Stimulated activated CD4-positive, alpha-beta T cell treated with anti-CD3 and anti-CD28 coated beads, Interleukin-15, amount 100 ng/mL, for 1 hour (primary cell): ENCODE measurements at places on chromosomes 4 and X.

- DNase-seq, result no peak
Observed at GRCh38 chrX:120367402-120368109, 5.7 kb downstream of the ATP1B4 start.

- no peak for DNase-seq
Observed at GRCh38 chr4:53591372-53591892, at the start of gene LNX1. Gene LNX1, minus strand, starts transcription at chr4:53591486. Its CDS starts 17,484 bp downstream, at chr4:53574002.

- no peak for DNase-seq
Observed at GRCh38 chrX:66698273-66699204, 59.7 kb upstream of the EDA2R start.

DNA sequence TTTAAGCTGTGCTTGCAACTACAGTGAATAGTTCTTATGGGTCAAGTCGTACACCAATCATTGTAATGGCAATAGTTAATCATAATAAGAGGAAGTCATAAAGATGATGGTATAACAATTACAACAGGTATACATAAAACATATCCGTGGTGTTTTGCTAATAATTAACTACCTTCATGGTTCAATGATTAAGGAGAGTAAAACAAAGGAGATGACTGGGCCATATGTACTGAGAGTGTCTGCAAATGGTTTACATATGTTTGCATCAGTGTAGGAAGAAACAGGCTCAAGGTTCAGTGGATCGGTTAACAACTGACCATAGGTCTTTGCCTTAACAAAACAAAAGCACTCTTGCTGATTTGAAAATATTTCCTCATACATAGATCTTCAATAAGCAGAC lies 253.0 kb downstream of the COX7B2 start:
- no peak for DNase-seq

DNA sequence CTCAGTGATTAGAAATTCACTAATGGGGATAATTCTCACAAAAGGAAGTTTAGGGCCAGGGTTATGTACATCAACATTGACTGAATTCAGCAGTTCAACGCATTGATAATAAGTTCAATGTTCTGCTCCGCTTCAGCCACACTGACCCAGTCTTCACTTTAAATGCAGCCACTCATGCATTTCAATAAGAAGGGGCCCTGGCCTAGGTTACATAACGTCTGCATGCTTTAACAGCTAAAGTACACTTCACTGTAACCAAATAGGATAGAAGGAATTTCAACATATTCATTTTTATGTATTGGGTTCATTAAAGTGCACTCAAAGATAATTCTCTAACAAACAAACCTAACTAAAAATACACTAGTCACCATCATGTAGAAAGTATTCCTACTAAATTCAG lies 12.8 kb upstream of the TSPAN7 start:
- no peak for DNase-seq

GRCh38 chrX:81280148-81280547 lies 78.2 kb downstream of the SH3BGRL start:
- no peak for DNase-seq

DNA sequence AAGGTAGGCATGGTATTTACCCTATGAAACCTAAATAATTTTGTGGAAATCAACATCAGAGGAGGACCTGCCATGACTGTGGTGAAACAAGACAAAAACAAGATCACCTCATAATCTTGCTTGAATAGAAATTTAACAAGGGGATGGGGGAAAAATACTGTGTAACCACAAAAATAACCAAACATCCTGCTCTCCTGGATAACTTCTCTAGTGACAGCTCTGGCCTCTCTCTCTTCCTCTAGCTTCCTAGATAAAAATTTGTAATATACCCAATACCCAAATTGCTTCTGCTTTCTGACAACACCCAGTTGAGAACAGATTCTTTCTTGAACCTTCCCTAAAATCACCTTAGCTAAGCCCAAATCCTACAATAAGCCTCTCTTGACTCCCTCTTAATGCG lies 11.9 kb upstream of the TIGD2 start:
- no peak for DNase-seq

- DNase-seq, result no peak
Observed at GRCh38 chr4:112853662-112854256, 195.7 kb upstream of the ANK2 start.

GRCh38 chrX:94914235-94914634 lies 1240.2 kb downstream of the FAM133A start:
- DNase-seq, result no peak

DNA sequence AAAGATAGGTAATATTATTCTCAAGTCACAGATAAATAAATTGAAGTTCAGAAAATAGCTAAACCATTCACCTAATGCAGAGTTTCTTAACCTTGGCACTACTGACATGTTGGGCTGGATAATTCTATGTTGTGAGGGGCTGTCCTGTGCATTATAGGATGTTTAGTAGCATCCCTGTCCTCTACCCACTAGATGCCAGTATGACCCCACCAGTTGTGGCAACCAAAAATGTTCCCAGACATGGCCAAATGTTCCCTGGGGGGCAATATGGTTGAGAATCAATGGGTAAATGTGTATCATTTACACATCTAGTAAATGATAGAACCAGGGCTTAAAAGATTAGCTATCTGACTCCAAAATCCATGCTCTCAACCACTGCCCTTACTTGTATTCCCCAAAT lies 140.9 kb downstream of the COL4A6 start:
- DNase-seq, result no peak

GRCh38 chrX:149045645-149046210 lies 459.4 kb downstream of the IDS start:
- DNase-seq, result no peak

GRCh38 chrX:11626351-11626750 lies 39.4 kb downstream of the ARHGAP6 start:
- no peak for DNase-seq

DNA sequence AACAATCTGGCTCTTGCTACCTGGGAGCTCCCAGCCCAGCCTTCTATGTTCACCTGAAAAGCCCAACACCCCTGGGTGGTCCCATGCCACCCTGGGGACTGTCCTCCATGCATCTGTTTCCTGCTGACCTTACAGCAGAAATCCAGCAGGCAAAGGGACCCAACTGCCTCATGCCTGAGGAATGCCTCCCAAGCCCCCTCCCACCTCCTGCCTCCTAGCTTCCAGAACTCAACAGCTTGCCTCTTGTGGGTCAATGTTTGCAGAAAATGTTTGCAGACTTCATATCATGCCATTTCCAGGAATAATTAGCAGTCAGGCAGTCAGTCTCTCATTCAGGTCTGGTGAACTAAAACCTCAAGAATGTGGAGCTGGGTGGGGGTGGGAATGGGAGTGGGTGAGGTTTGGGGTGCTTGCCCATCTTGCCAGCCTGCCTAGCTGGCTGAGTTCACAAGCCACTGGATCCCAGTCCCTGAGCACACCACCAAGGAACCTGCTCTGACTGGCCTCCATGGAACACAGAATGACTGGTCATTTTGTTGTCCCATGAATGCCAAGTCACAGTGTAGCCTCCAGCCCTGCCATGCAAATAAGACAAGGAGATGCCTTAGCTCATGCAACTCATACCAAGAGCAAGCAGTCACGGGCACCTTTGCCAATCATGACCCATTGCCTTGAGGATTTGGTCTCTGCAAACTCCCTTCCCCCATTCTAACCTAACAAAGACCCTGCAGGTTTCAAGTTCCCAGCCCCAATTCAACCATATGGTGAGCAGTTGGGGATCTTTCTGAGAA lies 12.1 kb upstream of the PLAC1 start:
- no peak for DNase-seq

- no peak for DNase-seq
Observed at GRCh38 chr4:137389911-137390520, 142.3 kb downstream of the PCDH18 start.

- DNase-seq, result no peak
Observed at GRCh38 chrX:134671294-134671693, 13.0 kb upstream of the PLAC1 start.

- DNase-seq, result no peak
Observed at GRCh38 chr4:20408611-20409010, 156.9 kb downstream of the SLIT2 start.

- DNase-seq, result no peak
Observed at GRCh38 chrX:68072041-68072440, 361.3 kb downstream of the OPHN1 start.

DNA sequence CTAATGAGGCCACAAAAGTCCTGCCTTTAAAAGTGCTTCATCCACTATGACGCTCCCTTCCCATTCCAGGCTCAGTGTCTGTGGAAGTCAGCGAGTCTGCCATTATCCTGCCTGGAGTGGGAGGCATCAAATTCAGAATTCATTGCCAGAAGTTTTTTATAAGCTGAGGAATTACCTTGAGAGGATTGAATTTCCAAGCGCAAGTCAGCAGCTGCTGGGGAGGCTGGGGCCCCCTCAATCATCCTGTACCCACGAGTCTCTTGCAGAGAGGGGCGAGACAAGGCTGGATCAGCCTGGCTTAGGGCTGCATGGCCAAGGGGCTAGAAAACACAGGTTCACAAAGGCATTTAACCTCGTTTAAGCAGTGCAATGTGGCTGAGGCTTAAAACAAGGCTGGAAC lies 170.5 kb upstream of the NOCT start:
- no peak for DNase-seq

GRCh38 chr4:2042204-2042946 lies 16.8 kb upstream of the NAT8L start:
- DNase-seq, result peak; percentile 32

GRCh38 chrX:117990438-117990837 lies 126.2 kb downstream of the KLHL13 start:
- DNase-seq, result no peak

DNA sequence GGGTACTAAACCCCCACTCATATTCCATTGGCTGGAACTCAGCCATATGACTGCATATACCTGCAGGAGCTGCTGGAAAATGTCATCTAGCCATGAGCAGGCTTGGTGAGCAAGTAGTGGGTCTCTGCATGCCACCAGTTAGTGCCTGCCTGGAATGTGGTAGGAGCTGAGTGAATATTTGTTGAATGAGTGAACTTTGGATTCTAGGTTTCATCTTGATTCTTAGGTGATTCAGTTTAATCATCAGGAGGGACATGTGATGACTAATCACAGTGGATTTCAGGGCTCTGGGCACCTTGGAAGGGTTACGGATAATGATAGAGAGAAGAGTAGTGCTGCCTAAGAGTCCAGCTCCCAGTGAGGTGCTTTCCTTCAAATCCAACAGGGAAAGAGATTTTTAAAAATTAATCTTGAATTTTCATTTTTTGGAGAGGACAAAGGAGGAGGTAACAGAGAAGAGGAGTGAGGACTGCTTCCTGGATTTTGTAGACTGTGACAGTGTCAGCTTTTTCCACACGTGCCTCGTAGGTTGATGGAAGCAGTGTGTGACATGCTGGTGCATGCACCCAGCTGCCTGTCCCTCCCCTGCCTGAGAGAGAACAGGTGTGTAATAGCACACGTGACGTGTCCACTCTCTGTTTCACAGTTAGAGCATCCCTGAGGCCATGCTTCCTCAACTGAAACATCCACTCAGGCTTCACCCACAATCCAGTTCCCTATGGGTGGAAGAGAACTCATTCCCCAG lies 30.4 kb downstream of the NHS start:
- DNase-seq, result no peak

DNA sequence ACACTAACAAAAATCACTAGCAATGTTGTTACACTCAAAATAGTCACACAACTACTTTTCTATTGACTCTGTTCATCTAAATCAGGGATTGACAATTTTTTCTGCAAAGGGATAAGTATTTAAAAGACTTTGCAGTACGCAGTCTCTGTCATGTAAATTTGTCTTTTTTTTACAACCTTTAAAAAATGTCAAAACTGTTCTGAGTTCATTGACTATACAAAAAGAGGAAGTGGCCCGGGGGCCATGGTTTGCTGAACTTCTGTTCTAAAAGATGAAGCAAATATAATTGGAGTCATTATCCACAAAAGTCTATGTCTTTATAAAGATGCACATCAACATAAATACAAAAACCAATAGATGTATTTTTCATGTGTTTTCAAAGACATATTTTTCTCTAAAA lies 1310.3 kb downstream of the RPA4 start:
- no peak for DNase-seq

DNA sequence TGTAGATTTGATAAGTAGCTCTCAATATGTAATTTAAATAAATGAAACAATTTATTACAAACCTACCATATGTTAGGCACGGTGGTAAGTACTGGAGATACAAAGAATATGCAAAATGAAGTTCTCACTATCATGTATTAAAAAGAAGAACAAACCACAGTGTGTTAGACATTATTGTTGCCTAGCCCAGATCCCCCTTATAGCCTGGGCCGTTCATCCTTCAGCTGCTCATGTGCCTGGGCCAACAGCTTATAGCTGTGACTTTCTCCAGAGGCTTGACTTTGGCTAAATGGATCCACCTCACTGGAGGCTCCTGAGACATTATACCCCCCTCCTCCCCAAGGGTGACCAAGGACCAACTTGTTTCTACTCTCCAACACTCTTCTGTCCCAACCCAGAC lies 29.8 kb upstream of the CCNG2 start:
- no peak for DNase-seq

DNA sequence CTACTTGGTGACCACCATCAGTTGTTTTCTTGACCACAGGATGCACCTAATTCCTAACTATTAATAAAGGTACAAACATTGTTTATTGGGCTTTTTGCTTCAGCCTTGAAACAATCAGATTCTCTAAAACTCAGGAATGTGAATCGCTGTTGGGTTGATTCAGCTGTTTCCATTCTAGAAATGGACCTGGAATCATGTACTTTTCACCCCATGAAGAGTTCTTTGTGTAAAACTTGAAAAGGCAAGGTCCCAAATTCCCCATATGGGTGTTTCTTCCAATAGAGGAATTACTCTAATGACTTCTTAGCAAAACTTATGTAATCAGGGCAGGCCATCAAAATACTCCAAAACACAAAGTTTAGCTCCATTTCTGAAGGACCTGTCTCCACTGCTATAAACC lies 7.4 kb downstream of the AFAP1 start:
- DNase-seq, result no peak

DNA sequence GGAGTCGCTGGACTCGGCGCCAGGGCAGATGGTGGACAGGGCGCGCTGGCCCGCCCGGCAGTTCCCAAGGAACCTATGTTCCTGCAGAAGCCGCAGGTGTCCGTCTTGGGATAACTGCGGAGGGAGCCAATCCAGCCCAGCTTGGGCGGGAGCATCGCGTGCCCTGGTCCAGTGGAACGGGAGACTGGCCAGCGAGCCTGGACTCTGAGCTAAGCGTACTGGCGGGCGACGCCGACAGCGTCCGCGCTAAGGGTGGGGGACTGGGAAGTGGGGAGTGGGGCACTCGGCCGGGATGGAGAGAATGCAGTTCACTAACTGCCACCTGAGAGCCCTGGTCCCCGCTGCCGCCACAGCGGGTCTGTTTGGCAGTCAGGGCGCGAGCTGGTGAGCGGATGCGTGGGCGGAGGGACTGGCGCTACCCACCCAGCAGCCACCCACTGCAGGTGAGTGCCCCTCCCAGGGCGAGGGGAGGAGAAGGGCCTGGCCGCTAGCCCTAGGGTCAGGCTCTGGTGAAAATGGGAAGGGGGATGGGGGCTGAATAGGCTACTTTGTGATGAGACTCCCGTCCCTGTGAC lies 1.3 kb upstream of the MAMLD1 start:
- DNase-seq, result no peak

- no peak for DNase-seq
Observed at GRCh38 chr4:45931154-45931553, 192.7 kb downstream of the GABRG1 start.

DNA sequence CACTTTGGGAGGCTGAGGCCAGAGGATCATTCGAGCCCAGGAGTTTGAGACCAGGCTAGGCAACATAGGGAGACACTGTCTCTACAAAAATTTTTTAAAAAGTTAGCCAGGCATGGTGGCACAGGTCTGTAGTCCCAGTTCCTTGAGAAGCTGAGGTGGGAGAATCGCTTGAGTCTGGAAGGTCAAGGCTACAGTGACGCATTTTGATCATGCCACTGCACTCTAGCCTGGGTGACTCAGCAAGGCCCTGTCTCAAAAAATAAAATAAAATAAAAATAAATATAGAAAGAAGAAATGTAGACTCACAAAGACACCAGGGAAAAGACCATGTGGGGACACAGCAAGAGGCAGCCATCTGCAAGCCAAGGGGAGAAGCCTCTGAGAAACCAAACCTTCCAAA lies 42.3 kb upstream of the SLC7A3 start:
- DNase-seq, result no peak
